ENCODE measurements at places on chromosomes 11 and 22. TPM values are rescaled to one million over a fixed set of nuclear protein-coding genes. Genes with fewer than 3 reads are reported as not detected.

C11orf86 gene
- not detected for total RNA-seq

ACR gene
- not detected for total RNA-seq

SCO2 gene
- total RNA-seq = 1.6 TPM

SMARCB1 gene
- 119 TPM for total RNA-seq

PKDREJ gene
- under 0.01 TPM for total RNA-seq

SCGB1C1 gene
- not detected for total RNA-seq

DGKZ gene
- 79.4 TPM for total RNA-seq

HBB gene
- total RNA-seq = 13.0 TPM

LDHA gene
- 147 TPM for total RNA-seq

GAL3ST1 gene
- 3.4 TPM for total RNA-seq

AQP11 gene
- 1.6 TPM for total RNA-seq

OR52A1 gene
- not detected for total RNA-seq

BAIAP2L2 gene
- total RNA-seq = 4.4 TPM

TRIM6 gene
- 2.1 TPM for total RNA-seq

HBG2 gene
- not detected for total RNA-seq

KCNK4 gene
- not detected for total RNA-seq

BRSK2 gene
- total RNA-seq = 67.5 TPM

VPREB3 gene
- not detected for total RNA-seq

THAP12 gene
- total RNA-seq = 47.5 TPM

BCR gene
- total RNA-seq = 28.3 TPM

KRTAP5-10 gene
- not detected for total RNA-seq

SCGB1D2 gene
- not detected for total RNA-seq

ZNF214 gene
- 2.1 TPM for total RNA-seq

DNAL4 gene
- total RNA-seq = 11.4 TPM

KRTAP5-9 gene
- total RNA-seq = 3.0 TPM

TP53AIP1 gene
- total RNA-seq = not detected

PDE3B gene
- 64.6 TPM for total RNA-seq

RAC2 gene
- total RNA-seq = 4.3 TPM
